Activated CD8-positive, alpha-beta memory T cell treated with anti-CD3 and anti-CD28 coated beads for 1 hour (primary cell): ENCODE measurements at places on chromosomes 2 and 18.

- DNase-seq = no peak
Measured at GRCh38 chr2:55500025-55500424, 19.5 kb upstream of the CFAP36 start.

DNA sequence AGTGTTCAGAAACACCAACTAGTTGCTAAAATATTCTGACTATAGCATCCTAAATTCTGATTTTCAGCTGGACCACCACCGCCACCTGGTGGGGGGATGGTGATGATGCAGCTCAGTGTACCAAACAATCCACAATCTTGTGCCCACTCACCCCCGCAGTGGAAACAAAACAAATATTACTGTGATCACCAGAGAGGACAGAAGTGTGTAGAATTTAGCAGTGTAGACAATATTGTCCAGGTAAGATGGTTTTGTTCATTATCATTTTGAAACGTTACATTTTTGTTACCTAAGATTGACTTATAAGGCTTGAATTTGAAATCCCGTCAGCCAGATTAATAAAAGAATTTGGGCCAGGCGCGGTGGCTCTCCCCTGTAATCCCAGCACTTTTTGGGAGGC, 31.7 kb upstream of the UBXN4 start:
- peak; percentile 63 for DNase-seq

DNA sequence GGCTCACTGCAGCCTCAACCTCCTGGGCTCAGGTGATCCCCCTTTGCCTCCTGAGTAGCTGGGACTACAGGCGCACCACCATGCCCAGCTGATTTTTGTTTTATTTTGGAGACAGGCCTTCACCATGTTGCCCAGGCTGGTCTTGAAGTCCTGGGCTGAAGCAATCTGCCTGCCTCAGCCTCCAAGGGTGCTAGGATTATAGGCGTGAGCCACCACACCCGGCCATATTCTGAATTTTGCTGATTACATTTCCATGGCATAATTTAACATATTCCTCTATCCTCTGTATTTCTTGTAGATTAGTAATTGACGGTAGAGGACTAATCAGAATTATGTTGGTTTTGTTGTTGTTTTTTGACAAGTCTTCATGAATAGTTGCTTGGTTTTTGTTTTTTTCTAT, 50.6 kb downstream of the MEX3C start:
- no peak for DNase-seq

- no peak for DNase-seq
Measured at GRCh38 chr2:38600242-38600891, 2.4 kb downstream of the HNRNPLL start.

DNA sequence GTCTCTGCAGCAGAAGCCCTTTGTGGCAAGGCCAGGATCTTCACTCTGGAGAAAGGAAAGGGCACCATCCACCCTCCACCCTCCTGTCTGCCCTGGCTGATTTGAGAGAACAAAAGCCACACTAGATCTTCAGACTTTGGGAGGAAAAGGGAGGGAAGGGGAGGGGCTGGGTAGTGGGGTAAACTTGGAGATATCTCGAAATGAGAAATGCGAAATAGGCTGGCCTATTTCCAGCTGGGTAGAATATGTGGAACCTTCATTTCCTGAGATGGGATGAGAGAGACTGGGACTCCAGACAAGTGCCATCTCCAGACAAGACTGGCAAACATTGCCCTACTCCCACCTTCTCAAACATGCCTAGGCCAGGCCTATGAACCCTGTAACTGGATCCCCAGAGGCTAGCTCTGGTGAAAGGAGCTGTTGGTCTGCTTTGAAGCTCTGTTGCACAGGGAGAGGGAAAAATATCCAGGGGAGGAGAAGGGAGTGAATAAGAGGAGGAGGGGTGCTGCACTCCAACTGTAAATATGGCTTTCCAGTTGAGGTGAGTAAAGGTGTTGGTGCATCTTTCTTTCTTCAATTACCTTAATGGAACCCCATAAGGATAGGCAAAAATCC, 1.7 kb downstream of the HOXD12 start:
- no peak for DNase-seq

DNA sequence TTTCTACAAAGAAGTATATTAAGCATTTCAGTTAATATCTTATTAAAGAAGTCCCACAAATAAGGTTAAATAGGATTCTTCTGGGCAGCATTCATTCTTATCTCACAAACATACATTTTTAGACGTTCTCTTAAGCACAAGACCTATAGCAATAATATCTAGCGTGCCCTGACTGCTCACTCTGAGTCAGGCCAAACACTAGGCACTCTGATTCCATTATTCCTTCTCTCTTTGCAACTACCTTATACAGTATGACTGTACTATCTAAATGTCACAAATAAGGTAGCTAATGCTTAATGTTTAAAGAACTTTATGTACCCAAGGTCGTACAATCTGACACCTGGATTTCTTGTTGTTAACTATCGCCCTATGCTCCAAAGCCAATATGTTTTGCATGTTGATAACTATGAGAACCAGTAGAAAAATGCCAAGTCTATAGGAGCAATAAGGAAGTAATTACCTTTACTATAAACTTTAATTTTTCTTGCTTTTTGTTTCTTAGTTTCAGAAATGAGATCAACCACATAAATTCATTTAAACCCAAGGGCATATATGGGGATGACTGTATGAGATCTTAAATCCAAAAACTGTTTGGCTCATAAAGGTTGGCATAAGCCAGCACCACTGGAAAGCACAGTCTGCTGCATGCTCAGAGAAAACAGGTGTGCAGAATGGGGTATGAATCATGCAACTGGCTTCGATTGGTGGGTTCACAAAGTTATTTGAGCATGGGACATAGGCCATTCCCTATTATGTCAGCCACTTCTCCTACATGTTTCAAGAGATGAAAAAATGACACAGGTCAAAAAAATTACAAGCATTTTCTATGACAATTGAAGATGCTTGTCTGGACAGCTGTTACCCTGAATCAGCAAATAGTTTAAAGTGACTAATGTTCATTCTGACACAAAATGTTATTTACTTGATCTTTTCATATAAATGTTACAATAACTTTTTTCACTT, 352.0 kb downstream of the IRS1 start:
- no peak for DNase-seq

GRCh38 chr2:142581491-142581890, 296.0 kb upstream of the KYNU start:
- DNase-seq = no peak

DNA sequence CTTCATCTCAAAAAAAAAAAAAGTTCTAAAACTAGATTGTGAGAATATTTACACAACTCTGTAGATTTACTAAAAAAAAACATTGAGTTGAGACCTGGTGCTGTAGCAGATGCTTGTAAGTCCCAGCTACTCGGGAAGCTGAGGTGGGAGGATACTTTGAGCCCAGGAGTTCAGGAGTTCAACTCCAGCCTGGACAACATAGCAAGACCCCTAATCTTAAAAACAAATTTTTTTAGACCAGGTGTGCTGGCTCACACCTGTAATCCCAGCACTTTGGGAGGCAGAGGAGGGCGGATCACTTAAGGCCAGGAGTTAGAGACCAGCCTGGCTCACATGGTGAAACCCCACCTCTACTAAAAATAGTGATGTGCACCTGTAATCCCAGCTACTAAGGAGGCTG, 108.9 kb downstream of the MEMO1 start:
- no peak for DNase-seq

GRCh38 chr2:240643811-240644150, 18.5 kb downstream of the GPR35 start:
- no peak for DNase-seq

DNA sequence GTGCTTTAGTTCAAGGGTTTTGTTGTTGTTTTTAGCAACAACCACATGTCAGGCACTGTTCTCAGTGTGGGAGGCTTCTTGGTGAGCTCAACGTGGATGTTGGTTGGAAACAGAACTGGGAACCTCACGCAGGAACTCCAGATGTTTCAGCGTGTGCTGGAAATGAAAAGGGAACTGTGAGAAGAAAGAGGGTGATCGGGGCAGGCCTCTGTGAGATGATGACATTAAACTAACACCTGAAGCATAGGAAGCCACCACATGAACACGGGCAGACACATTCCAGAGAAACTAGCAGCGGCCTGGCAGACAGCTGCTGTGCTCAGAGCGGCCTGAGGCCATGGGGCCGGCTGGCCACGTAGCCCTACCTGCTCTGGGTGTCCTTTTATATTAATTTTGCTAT, 66.4 kb downstream of the COA5 start:
- no peak for DNase-seq

DNA sequence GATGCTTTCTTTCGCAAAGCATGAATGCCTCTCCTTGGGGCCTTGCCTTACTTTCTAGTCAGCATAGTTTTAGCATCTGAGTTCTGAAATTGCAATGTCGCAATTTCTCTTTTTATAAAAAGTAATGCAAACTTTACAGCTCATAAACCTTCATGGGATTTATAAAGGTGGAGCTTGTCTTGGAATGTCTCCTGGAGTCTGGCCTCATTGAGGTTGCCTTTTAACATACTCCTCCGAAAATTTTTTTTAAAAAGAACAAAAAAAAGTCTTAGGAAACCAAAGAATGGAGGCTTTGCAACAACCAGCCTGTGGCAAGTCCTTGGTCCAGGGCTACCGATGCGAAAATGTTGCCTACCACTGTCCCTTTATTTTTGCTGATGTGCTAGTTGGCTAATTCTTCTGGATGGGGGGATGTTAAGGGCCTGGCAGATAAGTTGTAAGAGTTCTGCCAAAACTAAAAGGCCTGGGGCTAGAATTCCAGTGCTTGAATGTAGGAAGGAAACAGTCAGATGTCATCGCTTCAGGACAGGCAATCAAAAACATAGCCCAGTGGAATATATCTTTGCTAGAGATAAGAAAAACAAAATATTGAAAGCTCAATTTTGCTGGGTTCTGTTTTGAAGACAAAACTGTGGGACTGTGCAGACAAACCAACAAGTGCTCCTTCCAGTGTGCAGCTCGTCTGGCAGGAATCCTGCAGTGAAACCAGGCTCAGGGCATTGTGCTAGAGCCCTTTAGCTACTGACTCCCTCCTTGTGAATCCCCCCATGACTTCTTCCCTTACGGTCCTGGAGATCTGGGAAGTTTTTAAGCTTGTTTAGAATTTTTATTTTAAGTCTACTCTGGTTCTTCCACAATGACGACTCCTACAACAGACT, 213.0 kb downstream of the PIEZO2 start:
- no peak for DNase-seq

DNA sequence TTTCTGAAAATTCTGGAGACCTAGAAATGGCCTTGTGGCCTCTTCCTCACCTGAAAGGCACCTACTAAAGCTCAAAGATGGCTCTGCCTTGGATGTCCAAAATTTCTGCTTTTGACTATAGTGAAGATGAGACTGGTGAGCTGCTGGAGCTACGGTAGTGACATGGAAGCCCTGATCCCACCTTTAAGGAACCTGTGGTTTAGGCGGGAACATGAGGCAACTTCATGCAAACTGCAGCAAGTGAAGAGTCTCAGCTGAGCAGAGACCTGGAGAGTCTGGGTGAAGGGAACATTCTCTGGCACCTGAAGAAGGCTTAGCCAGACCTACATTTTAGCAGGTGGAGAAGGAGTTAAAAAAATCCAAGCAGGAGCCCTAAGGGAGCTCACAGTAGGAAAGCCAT, 40.0 kb downstream of the GORASP2 start:
- DNase-seq = no peak

GRCh38 chr2:130864830-130865800, 28.4 kb downstream of the ARHGEF4 start:
- no peak for DNase-seq

DNA sequence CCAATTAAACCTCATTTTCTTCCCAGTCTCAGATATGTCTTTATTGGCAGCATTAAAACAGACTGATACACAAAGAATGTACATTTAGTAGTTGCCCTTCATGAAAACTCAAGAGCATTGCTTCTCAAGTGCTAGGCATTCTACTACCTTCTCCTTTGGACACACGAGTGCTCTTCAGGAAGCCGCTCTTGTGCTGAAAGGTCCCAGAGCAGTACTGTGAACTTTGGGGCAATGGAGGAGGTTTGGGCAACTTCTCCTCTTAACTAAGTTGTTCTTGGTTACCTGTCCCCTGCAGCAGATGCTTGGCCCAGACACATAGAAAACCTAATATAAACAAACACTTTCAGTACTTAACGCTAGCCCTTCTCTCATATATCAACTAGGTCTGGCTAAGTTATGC, 362.8 kb downstream of the DPP10 start:
- no peak for DNase-seq

DNA sequence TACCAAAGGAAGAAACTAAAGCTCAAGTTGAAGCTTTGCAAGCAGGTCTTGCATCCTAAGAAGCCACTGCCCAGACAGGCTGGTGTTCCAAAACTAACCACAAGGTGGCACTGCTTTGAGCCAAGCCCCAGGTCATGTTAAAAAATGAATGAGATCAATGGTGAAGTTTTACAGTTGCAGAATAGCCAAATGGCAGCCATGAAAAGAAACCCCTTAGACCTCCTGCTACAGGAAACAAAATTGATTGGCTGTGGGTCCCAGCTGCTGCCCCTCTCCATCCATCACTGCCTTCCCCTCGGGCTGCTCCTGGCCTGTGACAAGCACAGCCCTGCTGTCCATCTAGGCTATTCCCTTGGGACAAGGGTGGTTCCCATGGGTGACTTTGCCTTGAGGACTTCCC, 20.7 kb upstream of the MREG start:
- peak; percentile 61 for DNase-seq
